ENCODE measurements at places on chromosomes 3 and 15.

DNA sequence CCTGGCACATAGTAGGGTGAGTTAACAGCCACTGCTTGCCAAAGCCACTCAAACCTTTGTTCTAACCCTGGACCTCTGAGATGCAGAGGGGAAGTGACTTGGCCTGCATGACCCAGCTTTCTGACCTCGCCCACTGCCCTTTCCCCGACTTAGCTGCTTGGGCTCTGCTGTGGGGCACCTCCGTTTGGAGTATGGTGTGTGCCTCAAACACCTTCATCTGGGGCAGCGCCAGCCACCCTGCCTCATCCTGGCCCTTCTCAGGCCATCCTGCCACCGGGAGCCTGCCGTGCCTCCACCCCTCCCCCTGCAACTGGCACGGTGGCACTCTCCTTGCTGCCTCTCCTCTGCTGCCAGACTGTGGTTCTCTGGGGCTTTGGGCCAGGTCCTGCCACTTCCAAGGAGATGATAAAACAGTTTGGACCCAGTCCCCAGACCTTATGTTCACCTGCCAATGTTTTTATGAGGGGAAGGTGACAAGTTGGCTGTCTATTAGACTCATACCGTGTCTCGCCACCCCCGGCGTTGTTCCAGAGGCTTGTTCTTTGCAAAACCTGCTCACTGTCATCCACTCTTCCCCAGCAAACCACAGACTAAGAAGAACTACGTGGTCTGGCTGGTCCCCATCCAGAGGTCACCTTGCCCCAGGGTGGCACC, 32.2 kb downstream of the SLC6A6 start:
- no peak for DNase-seq

DNA sequence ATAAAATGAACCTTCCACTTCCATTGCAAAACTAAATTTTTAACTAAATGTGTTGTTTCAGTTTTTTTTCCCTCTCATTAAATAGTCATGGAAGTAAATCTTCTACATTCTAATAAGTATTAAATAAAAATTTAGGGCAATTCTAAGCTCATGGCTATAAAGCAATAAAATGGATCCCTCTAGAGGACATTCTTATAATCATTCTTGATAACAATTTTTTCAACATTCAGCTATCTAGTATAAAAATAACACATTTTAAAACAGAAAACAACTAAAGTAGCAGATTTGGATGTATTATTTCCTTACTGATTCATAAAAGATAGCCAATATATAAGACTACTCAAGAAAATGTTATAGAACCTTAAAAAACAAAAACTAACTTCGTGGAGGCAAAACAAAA, 393.1 kb downstream of the PLOD2 start:
- DNase-seq, result no peak

DNA sequence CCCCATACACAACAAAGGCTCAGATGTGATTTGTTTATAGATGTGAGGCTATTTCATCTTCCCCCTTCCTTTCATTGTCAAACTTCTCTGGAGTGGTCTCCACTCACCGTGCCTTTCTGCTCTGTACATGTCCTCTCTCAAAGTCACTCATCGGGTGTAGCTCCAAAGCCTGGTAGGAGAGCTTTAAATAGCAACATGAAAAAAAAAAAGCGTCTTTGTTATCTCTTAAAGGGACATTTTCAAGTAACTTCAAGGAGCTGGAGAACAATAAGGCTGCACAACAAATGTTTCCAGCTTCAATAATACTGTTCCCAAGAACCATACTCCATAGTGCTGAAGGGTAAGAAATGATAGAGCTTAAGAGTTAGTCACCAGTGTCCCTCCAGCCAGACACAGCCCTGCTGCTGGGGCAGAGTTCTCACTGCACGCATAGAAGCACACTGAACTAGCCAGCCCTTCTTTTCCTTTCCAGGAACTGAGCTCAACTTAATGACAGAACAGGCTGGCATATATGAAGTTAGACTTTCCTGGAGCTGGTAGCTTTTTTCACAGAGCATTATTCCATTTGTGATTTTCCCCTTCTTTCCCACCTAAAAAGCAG, 8.1 kb downstream of the FBXO40 start:
- DNase-seq, result no peak

- no peak for DNase-seq
Observed at GRCh38 chr3:152444029-152444641, 175.4 kb downstream of the MBNL1 start.

GRCh38 chr15:63763476-63764123, 70.1 kb downstream of the HERC1 start:
- no peak for DNase-seq

- no peak for DNase-seq
Observed at GRCh38 chr15:42069496-42070278, 24.7 kb downstream of the PLA2G4D start.

DNA sequence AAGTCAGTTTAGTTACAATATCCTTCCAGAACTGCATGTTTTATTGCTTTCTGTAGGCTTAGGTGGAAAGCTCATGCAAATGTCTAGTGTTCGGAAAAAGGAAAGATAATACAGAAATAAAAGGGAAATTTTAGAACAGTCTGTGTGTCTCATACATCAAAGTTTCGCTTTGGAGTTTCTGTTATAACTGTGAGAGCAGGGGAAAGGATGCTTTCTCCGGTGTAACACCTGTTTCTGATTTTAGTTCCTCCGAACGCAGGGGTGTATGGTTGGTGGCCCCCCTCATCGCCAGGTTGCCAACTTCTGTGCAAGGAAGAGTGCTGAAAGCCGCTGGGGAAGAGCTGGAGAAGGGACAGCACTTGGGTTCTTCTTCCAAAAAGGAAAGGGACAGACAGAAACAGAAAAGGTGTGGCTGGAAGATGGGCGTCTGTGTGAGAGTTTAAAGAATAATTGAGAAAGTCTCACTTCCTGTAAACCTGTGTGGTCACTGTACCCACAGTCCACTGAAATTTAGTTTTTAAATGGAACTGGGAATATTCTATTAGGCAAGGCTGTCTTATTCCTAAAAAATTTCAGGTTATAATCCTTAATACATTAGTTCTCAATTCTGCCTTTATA, 6.7 kb downstream of the P2RY12 start:
- DNase-seq, result no peak

DNA sequence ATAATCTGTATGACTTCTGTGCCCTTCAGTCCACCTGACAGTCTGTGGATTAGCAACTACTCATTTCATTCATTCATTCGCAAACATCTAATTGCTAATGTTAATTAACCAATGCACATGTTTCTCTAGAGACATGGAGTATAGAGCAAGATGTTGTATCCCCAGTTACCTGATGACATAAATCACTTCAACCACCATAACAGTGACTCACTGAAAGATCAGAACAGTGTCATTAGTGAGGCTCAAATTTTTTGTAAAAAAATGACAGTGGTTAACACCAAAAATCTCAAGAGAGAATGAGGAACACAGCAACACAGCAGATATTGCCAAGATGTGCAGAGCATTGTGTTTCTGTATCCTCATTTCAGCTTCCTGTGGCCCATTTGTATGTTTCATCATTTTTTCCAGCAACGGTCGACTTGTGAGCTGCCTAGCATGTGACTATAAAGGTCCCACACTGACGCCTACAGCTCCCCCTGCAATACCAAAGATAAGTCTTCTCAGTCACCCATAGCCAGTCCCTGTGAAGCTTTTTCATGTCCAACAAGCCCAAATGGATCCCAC, 3.7 kb upstream of the PLD1 start:
- no peak for DNase-seq

DNA sequence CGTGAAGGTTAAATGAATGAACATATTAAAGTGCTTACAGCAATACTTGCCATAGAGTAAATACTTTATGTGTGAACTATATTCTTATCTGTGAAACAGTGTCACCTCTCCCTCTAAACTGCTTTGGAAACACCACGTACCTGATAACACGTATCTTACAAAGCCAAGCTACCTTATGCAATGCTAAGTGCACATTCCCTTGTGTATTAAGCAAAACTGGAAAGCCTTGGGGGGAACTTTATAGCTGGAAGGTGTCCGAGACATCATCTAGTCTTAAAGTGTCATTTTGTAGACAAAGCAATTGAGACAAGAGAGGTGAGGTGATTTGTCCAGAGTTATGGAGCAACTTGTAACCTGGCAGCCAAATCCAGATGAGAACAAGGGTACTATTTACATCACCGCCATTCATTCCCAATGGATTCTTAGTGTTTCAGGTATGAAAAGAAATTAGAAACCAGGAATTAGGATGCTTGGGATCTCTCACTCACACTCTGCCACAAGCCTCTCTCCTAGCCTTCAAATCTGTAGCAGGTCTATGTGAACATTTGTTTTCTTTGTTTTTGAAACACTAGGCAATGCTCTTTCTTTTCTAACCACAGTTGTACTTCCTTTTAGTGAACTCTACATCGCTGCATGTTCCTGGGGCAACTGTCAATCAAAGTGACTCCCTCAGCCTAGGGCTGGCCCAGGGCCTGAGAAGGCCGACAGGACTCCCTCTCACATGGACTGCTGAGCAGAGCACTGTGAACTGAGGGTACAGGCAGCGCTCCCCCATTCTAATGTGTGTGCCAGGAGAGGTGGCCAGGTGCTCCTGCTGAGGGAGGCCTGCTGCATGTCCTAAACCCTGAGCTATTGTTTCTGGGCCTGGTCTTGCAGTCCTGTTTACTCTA, 13.9 kb upstream of the MGLL start:
- DNase-seq, result no peak

- DNase-seq, result no peak
Observed at GRCh38 chr3:48400824-48401433, 28.9 kb downstream of the FBXW12 start.

GRCh38 chr15:67080900-67081431, 15.6 kb downstream of the SMAD3 start:
- DNase-seq, result no peak
